ENCODE measurements at places on chromosomes 5 and 9.

- DNase-seq, result no peak
Observed at GRCh38 chr9:761176-761792, 80.2 kb upstream of the DMRT1 start.

- DNase-seq, result no peak
Observed at GRCh38 chr5:111932199-111932598, 175.2 kb upstream of the NREP start.

GRCh38 chr9:134846699-134847098 is 33.9 kb upstream of the FCN2 start:
- no peak for DNase-seq

GRCh38 chr9:96478829-96479371 is 28.9 kb downstream of the HABP4 start:
- no peak for DNase-seq

DNA sequence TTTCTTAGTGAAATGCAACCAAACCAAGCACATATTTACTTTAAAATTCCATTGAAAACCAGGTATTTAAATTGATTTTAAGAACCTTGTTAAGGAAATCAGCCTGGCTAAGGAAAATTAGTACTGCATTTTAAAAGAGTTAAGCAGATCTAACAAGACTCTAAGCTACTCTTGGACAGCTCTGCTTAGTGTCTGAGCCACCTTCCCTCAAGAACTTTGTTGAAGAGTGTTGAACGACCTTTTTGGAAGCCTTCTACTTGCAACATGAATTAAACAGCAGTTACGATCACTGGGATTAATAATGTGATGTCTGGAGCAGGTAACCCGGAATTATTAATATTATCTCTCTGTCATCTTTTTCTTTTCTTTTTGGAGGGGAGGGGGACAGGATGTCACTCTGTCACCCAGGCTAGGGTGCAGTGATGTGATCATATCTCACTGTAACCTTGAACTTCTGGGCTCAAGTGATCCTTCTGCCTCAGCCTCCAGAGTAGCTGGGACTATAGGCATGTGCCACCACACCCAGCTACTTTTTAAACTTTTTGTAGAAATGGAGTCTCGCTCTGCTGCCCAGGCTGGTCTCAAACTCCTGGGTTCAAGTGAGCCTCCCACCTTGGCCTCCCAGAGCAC is 74.7 kb downstream of the ANKRD55 start:
- DNase-seq, result peak; percentile 43

DNA sequence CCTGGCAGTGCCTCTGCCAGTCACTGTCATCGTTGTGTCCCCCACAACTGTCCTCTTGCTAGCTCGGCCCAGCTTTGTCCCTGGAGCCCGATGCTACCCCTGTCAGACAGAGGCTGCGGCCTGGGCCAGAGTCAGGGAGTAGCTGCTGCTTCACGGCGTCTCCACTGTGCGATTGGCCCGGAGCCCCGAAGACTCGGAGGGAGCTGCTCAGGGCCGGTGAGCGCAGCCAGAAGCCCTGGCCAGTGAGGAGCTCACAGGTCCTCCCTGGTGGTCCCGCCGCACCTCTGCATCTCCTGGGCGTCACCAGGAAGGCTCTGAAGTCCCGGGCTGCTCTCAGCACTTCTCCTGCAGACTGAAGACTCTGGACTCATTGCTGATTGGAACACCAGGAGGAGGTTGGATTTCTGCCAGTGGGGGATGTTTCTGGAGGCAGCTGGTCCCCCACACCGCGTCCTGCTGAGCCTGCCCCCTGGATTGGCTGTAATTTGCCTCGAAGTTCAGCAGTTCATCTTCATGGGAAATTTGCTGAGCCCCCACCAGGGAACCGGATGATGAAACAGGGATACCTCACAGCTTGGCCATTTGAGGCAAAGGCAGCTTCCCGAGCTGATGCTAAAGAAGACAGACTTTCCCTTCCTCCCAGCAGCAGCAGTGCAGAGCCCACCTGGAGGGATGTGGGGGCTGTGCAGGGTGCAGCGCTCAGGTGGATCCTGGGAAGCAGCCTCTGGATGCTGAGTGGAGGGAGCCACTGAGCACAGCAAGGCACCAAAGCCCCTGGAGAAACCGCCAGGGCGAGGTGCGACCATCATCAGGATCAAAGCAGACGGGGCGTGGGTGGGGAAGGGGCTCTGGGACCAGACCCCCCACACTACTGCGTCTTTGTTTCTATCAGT is 45.6 kb downstream of the USP20 start:
- no peak for DNase-seq

DNA sequence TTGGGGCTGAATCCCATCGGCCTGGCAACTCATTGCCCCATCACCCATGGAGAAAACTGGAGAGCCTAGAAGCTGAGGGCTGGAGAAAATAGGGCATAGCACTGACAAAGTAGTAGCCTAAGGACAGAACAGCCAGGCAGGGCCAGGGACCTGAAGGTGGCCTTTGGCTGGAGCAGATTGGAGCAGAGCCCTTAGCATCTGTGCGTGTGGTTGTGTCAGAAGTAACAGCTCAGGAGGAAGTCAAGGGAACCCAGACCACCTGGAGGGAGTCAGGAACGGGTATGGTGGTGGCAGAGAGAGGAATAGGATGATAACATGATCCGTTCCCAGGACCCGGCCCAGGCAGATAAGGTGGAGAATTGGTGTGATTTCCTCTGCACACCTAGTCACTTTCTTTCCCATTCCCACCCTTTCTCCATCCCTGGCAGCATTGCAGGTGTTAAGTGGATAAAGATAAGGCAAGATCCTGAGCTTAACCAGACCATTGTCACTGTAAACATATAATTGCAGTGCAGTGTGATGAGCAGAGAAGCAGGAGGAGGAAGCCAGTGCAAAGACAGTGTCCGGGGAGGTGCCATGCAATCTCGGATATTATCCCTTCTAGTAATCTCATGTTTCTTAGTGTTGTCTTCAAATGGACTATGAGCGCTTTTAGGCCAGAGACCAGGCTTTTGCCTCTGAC is 67.0 kb downstream of the NDFIP1 start:
- no peak for DNase-seq

DNA sequence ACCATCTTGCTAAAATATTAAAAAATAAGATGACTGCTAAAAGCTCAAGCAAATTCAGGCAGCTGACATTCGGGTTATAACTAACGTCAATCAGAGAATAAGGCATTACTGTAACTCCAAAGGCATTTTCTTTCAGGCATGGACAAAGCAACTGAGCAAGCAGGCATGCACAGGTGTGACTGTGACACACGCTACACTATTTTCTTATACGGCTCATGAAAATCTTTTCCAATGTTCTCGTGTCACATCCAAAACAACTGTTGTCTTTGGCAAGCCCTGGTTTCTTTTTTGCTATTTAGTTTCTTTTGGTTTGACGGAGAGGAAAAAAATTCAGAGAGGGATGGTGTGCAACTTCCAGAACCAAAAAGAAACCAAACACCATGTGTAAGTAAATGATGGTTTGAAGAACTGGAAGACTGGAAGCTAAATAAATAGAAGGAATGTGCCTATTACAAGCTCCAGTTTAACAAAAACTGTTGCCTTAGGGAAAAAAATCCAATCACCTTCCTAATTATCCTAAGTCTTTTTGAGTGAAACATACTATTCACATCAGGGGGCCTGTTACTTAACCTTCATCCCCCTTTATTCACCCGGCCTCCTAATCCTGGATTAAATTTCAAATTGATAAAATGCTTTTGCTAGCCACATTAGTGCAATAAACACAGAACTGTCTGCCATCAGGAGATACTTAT is 277.6 kb downstream of the PSAT1 start:
- DNase-seq, result no peak

- DNase-seq, result no peak
Observed at GRCh38 chr9:71987471-71988371, 72.7 kb downstream of the C9orf57 start.

GRCh38 chr5:169279125-169279524 is 21.8 kb downstream of the SLIT3 start:
- DNase-seq, result no peak

- no peak for DNase-seq
Observed at GRCh38 chr5:65213921-65214525, 267.7 kb downstream of the ADAMTS6 start.

DNA sequence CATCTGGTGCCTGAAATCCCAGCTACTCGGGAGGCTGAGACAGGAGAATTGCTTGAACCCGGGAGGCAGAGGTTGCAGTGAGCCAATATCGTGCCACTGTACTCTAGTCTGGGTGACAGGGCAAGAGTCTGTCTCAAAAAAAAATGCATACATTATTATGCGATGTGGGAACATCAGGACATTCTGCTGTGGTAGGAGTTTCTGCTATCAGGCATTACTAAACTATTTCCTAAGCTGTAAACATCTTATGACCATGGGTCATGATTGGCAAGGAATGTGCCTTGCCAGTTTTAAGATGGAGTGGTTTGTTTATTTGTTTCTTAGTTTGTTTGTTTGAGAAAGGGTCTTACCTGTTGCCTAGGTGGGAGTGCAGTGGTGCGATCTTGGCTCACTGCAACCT is 45.1 kb upstream of the FAM120A start:
- no peak for DNase-seq

- no peak for DNase-seq
Observed at GRCh38 chr5:178465228-178465860, 124.8 kb downstream of the COL23A1 start.

DNA sequence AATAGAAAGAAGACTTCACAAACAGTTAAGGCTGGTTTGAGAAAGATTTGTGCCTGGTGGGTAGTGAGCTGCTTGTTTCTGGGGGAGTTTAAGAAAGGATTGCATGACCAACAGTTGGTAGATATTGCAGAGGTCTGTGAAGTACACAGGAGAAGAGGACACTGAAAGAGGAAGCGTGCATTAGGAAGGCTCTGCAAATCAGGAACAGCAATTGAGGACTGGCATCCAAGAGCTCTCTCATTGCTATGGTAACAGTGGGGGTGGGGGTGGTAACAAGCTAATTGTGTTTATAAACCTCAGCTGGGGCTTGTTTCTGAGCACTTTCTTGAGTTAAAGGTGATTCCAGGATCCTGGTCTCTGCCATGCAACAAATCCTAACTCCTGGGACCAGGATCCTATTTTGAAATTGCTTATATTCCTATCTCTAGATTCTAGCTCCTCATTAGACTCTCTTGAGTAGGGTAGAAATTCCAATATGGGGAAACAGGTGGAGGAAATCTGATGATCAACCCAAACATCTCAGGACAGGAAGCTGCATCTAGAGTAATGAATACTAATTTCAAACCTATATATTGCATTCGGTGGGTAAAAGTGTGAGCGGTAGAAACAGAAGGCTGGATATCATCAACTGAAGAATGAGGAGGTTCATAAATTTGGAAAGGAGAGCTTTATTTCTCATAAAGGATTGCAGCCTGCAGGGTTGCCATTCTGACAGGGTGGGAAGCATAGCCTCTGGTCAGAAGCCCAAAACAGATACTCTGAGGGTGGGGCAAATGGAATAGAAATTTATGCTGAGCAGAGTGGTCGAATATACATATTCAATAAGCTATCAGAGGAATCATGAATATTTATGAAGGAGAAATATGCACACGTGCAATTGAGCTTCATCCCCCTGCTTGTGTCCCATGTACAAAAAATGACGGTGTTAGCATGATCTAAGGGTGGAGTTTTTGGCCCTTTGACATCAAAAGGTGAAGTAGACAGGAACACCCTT is 79.4 kb downstream of the PTTG1 start:
- DNase-seq, result no peak

DNA sequence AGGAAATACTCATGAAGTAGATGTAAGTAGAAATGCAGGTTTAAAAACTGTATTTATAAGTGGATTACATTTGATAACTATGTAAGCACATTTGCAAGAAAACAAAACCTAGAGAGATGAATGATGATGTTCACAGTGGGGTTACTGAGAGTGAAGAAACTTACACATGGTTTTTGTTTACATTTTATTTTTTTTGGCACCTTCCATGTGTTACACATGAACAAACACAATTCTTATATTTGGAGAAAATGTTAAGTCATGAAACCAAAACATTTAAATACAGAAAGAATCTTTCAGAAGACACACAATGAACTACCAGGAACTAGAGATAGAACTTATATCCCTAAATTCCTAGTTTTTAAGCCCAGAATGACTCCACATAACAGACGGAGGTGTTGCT is 51.5 kb upstream of the SPATA31E1 start:
- no peak for DNase-seq

- DNase-seq, result peak; percentile 99
Observed at GRCh38 chr5:73565139-73565968, at the start of the genes ANKRA2 and UTP15. Gene ANKRA2, minus strand, starts transcription at chr5:73565639. Its CDS starts 2,758 bp downstream, at chr5:73562881. Gene UTP15, plus strand, starts transcription at chr5:73565743. Its CDS starts 1,602 bp downstream, at chr5:73567345.
